ENCODE measurements at places on chromosomes 11 and 22.

GRCh38 chr11:63443714-63444113 is 47.3 kb downstream of the PLAAT5 start:
- no peak for DNase-seq

GRCh38 chr11:6925636-6926207 is 504 bp upstream of the ZNF215 start:
- DNase-seq: no peak

DNA sequence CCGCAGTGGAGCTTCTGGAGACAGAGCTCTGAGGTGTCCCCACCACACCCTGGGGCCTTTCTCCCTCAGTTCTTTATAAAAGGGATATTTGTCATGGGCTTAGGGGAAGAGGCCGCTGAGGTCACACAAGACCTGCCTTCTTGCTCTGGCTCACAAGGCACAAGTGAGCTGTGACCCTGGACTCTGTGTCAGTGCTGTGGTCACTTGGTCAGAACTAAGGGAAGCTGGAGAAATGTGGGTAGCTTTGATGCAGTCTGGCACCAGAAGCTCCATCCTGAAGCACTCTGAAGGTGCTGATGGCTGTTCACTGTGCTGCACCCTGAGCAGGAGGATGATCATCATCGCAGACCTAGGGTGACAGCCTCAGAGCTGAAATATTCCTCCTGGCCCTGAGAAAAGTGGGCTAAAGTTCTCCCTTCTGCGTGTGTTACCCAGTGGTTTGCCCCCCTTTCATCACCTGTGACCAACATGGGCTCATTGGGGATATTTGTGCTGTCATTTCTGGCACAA is 28.1 kb upstream of the VPREB1 start:
- DNase-seq: no peak

- no peak for DNase-seq
Observed at GRCh38 chr11:73154178-73154577, 12.1 kb upstream of the FCHSD2 start.

- DNase-seq: no peak
Observed at GRCh38 chr11:1770528-1770927, 6.8 kb upstream of the CTSD start.

- DNase-seq: no peak
Observed at GRCh38 chr11:8068605-8069221, 12.3 kb upstream of the TUB start.

DNA sequence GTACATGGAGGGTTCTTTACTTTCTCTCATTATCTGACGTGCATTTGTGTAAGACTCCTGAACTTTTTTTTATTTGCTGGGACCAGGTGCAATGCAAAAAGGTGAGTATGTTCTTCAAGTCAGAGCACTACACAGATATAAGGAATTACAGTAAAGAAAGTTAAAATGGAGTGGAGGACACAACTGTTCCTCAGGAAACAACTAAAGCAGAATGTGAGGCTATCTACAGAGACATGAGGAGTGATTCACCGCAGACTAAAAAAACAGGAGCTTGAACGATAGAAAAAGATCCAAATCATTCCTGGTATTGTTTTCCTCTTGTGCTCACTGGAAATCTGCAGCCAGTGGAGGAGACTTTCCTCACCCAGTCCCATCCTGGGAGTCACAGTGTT is 106.2 kb downstream of the ABTB2 start:
- no peak for DNase-seq

- no peak for DNase-seq
Observed at GRCh38 chr11:34205326-34206035, 100.1 kb downstream of the NAT10 start.

GRCh38 chr11:36392196-36392595 is 96.1 kb downstream of the PRR5L start:
- no peak for DNase-seq

DNA sequence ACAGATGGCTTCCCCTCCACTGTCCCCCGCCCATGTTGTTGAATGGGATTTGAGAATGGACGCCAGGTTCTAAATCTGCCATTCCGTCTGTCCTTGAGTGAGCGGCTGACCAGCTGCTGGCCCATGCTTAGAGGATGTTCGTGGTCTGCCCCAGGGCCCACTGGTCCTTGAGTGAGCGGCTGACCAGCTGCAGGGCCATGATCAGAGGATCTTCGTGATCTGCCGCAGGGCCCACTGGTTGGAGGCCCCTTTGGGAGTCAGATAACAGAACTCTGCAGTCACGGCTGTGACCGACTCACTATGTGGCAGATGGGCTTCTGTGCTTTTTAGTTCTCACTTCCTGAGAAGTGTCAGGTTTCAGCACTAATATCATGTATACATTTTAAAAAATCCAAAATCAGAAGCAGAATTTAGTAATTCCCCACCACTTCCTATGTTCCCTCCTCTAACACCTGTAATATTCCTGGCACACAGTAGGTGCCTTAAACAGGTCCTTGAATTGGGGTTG is 54.1 kb downstream of the MICAL3 start:
- no peak for DNase-seq

GRCh38 chr11:31798554-31799434 is 12.3 kb downstream of the PAX6 start:
- no peak for DNase-seq

DNA sequence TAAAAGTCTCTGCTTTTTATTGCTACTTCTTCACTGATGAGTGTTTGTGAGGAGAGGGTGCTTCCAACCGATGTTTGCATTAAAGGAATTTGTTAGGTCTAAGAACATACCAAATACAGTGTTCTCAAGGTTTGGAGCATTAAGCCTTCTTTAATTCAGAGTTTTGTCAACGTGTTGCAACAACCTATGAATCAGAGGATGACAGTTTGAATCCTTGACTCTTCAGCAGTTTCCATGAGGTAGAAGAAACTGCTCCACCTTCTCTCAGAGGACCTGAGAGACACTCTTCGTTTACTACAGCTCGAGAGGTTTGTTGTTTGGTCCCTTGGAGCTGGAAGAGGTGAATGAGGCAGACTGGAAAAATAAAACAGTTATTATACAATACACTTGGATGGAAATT is 55.7 kb downstream of the NCAM1 start:
- DNase-seq: no peak

DNA sequence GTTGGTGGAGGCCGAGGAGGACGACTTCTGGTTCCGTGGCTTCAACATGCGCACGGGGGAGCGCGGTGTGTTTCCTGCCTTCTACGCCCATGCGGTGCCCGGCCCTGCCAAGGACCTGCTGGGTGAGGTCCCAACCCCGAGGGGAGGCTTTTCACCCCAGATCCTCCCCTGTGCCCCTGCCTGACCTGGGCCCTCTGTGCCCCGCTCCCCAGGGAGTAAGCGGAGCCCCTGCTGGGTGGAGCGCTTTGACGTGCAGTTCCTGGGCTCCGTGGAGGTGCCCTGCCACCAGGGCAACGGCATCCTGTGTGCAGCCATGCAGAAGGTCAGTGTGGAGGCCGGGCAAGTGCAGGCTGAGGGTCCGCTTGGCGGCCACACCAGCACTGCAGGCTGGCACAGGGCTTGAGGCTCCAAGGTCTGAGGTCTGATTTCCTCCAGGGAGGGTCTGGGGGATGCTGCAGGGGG is 5.1 kb downstream of the MAPK8IP2 start:
- no peak for DNase-seq

GRCh38 chr11:65362320-65362931 is 7.9 kb downstream of the TIGD3 start:
- no peak for DNase-seq

- DNase-seq: no peak
Observed at GRCh38 chr11:79235696-79236095, 205.1 kb downstream of the TENM4 start.

DNA sequence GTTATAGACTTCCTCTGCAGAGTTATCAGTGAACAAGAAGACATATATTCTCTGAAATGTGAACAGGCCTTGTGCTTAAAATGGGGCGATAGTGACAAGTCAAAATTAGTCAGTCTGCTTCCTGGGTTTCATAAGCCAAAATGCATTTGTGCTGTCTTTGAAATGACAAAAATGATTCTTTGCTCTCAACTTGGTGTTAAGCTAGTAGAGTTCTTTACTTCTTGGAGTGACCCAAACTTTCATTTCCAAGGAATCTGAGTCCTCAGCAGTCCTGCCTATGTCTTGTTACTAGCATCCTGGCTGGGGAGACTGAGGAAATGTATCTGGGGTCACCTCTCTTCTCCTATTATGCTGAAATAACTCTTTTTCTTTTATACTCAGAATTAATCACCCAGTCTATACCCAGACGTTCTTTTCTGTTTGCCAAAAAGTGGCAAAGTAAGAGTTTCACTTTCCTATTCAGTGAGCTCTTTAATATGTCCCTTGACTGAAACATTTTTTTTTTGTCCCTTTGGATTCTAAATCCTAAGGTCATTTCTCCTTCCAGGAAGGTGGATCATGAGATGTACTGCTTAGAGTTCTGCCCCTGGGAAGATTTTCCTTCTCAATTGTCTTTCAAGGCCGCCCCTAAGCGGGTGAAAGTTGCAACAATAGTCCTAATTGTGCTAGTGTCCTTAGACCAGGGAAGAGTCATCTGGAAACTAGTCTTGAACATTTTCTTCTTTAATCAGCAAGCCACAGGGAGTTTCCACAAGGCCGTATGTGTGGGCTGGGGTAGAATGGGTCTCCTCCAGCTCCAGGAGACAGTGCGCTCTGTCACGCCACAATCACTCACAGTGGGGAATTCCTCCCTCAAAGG is 53.0 kb upstream of the RDX start:
- no peak for DNase-seq

DNA sequence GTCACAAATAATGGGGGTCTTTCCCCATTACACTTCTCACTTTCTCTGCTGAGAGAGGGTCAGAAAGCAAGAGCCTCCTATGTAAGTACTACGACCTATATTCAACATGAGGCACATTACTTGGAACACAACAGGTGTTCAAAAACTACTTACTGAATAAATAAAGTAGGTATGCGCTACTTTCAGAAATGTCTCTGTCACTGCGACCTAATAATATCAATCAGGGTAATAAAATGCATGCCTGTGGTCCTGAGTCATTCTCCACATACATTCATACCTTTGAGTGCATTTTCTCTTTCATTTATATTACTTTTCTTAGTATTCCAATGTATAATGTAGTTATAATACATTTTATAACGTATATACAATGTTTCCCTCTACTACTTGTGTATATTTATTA is 838.9 kb downstream of the DLG2 start:
- DNase-seq: no peak

- DNase-seq: no peak
Observed at GRCh38 chr22:46473021-46473779, 64.2 kb downstream of the CELSR1 start.

DNA sequence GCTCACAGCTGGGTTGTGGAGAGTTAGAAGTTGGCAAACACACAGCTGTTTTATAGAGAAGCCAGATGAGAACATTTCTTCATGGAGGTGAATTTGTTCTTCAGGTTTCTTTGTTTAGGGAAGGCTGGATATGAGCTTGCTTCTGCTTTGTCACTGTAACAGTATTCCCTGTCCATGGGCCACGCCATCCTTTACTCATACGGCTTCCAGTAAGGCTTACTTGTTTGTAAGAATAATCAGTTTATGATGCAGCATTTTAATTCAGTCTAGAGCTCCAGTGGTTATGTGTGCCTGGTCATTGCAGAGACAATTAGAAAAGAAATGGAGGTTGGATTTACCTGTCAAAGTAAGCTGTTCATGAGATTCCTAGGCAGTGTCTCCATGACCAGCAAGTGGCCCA is 131.8 kb downstream of the TRIM44 start:
- DNase-seq: no peak

GRCh38 chr22:26845021-26845743 is 187.8 kb downstream of the MIAT start:
- no peak for DNase-seq

GRCh38 chr22:19779685-19780268 is 19.2 kb downstream of the TBX1 start:
- no peak for DNase-seq

DNA sequence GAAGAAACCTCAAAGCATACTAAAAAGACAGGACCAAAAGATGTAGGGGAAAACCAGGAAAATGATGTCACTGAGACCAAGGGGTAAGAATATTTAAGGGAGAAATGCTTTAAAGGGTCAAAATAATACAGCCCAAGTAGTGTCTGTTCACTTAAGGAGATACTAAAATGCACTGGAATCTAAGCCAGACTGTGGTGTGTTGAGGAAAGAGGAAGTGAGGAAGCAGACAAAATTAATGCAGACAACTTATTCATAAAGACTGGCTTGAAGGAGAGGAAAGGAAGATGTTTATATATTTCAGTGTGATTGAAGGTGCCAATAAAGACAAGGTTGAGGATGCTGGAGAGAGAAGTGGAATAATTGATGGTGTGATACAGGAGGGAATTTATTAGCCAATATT is 15.7 kb downstream of the ZNF215 start:
- DNase-seq: no peak

GRCh38 chr11:103325686-103326069 is 216.5 kb downstream of the DYNC2H1 start:
- DNase-seq: no peak

- no peak for DNase-seq
Observed at GRCh38 chr11:119618208-119618909, 110.6 kb downstream of the NECTIN1 start.

DNA sequence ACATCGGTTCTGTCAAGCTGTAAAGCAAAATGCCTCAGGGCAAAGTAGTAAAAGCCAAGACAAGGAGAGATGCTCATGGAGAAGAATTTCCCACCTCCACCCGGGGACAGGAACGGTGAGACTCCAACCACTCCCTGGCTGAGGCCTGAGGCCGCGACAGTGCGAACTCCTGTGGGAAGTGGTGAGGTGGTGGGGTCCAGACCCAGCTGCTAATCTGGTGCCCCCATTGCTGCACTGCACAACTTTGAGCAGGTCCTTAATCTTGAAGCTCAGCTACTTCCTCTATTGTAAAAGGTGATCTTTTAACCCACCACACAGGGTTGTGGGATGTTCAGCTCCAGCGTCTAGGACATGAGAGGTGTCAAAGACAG is 83.9 kb downstream of the ZC3H12C start:
- no peak for DNase-seq

DNA sequence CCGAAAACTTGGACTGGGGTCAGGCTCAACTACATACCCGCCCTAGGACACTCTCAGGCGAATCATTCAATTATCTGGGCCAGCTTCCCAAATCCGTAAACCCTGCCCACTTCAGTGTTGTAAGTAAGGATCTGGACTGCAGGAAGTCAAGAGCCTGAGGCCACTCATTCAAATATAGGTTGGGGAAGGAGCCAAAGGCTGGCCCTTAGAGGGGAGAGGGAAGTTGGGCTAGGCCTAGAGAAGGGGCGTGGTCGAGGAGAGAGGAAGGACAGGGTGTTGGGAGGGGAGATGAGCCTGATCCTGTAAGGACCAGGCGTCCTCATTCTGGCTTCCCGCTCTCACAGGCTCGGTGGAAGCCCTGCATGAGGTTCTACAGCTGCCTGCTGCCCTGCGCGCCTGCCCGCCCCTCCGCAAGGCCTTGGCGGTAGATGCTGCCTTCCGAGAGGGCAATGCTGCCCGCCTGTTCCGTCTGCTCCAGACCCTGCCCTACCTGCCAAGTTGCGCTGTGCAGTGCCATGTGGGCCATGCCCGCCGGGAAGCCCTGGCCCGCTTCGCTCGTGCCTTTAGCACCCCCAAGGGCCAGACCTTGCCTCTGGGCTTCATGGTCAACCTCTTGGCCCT is 3.0 kb downstream of the SAC3D1 start:
- no peak for DNase-seq

GRCh38 chr11:88212300-88212699 is 37.1 kb upstream of the RAB38 start:
- DNase-seq: no peak

- no peak for DNase-seq
Observed at GRCh38 chr11:123231256-123231655, 36.2 kb upstream of the CLMP start.
